ENCODE measurements at places on chromosomes 1 and 21. TPM values are rescaled to one million over a fixed set of nuclear protein-coding genes. Genes with fewer than 3 reads are reported as not detected.

DNA sequence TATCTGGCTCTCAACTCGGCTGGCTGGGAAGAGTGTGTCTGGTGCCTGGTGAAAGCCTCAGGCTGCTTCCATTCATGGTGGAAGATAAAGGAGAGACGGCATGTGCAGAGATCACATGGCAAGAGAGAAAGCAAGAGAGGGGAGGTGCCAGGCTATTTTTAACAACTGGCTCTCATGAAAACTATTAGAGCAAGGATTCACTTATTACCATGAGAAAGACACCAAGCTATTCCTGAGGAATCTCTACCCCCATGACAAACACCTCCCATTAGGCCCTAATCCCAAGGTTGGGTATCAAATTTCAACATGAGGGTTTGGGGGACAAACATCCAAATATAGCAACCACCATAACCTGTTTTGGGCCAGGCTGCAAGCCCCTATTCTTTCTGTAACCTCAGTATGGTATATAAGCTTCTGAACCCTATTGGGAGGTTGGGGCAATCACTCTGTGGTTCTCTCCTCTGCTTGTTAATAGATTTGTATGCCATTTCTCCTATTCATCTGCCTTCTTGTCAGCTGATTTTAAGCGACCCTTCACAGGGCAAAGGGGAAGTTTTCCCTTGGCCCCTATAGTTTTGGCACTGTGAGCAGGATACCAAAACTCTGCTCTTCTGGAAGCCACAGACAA lies 179.0 kb upstream of the TNR start:
- H3K4me3 ChIP-seq, result no peak overlapping the region
- H3K36me3 ChIP-seq, result no peaks in the 10 kb centered on the region
- H3K4me1 ChIP-seq, result no peaks in the 10 kb centered on the region

DNA sequence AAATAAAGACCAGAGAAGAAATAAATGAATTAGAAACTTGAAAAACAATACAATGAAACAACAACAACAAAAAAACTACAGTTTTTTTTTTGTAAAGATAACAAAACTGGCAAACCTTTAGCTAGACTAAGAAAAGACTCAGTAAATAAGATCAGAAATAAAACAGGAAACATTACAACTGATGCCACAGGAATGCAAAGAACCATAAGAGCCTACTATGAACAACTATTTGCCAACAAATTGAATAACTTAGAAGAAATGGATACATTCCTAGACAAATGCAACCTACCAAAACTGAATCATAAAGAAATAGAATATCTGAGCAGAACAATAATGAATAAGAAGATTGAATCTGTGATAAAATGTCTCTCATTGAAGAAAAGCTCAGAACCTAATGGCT lies 742.0 kb downstream of the ADGRL2 start:
- no peaks in the 10 kb centered on the region for H3K4me1 ChIP-seq
- no peaks in the 10 kb centered on the region for H3K27me3 ChIP-seq
- H3K36me3 ChIP-seq, result no peaks in the 10 kb centered on the region
- no peak overlapping the region for H3K27ac ChIP-seq
- no peak for DNase-seq

Gene EPHB2
- 69.1 TPM for total RNA-seq

DNA sequence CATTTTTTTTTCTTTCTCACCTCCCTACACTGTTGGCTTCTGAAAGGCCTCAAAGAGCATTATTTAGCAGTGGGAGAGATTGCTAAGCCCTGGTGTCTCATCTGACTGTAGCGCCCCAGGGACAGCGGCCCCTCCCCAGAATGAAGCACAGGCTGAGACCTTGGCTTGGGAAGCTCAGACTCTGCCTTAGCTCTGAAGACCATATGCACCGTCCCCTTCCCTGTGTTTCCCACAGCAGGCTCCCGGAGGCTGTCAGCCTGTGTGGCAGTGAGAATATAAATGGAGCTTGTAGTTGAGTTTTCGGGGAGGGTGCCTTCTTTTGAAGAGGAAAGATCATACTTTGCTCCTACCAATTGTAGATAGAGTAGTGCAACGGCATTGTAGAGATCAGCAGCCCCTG lies 25.3 kb downstream of the SMYD2 start:
- no peaks in the 10 kb centered on the region for H3K4me1 ChIP-seq
- no peaks in the 10 kb centered on the region for H3K27me3 ChIP-seq
- H3K36me3 ChIP-seq, result no peaks in the 10 kb centered on the region
- no peak for DNase-seq
- H3K27ac ChIP-seq, result no peak overlapping the region
- H3K4me3 ChIP-seq, result no peak overlapping the region

- no peaks in the 10 kb centered on the region for H3K27me3 ChIP-seq
- no peak for DNase-seq
- no peak within 1 kb of the TSS for H3K4me3 ChIP-seq
- no peak within 1 kb of the TSS for H3K27ac ChIP-seq
Measured at GRCh38 chr1:27374362-27375086, at the start of gene FCN3. Gene FCN3 (minus strand): TSS chr1:27374824. CDS start chr1:27374818, 6 bp downstream.

Measured in endothelial cell of umbilical vein (primary cell).